ENCODE measurements at places on chromosomes 2 and 18.

DNA sequence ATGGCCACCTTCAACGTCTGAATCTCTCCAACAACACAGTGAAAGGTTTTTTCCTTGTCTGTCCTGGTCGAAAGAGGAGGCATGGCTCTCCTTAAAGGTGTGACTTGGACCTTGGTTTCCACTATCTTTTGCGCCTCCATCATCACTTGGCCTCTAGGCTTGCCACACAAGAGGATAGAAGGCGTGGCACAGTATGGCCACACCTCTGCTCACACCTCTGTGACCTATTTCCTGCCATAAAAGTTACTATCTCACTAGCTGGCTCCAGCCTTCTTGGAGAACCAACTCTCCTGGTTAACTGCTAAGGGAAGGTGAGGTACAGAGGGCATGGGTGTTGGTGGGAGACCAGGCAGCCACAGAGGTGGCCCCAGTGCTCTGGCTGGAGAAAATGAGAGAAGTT lies 165.9 kb downstream of the UXS1 start:
- DNase-seq, result no peak

DNA sequence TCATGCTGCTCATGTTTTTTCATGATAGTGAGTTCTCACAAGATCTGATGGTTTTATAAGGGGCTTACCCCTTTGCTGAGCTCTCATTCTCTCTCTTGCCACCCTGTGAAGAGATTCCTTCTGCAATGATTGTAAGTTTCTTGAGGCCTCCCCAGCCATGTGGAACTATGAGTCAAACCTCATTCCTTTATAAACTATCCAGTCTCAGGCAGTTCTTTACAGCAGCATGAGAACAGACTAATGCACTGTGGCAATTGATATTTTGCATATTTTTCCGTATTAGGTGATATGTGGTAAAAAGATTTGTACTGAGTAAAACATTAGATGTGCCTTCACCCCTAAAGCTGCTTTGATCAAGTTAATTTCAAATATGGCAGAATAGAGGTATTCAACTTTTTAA lies 48.8 kb downstream of the RAB27B start:
- no peak for DNase-seq

DNA sequence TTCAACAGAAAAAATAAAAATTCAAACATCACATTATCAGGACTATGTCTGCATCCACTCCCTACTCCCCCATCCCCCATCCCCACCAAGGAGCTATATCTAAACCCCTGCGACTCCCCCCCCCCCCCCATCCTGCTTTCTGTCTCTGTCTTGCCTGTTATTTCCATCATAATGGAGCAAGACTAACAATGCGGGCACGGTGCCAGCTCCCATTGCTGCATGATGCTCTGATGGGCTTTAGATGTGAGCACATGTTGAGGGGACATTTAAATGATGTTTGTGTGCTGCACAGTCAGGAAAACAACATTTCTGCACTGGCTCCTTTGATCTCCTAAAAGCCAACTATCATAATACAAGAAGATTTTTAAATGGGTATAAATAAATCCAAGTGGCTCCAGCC lies 644.2 kb upstream of the SETBP1 start:
- DNase-seq, result no peak

- peak; percentile 84 for DNase-seq
These were observed 32.6 kb upstream of the RND3 start for GRCh38 chr2:150520033-150520432.

DNA sequence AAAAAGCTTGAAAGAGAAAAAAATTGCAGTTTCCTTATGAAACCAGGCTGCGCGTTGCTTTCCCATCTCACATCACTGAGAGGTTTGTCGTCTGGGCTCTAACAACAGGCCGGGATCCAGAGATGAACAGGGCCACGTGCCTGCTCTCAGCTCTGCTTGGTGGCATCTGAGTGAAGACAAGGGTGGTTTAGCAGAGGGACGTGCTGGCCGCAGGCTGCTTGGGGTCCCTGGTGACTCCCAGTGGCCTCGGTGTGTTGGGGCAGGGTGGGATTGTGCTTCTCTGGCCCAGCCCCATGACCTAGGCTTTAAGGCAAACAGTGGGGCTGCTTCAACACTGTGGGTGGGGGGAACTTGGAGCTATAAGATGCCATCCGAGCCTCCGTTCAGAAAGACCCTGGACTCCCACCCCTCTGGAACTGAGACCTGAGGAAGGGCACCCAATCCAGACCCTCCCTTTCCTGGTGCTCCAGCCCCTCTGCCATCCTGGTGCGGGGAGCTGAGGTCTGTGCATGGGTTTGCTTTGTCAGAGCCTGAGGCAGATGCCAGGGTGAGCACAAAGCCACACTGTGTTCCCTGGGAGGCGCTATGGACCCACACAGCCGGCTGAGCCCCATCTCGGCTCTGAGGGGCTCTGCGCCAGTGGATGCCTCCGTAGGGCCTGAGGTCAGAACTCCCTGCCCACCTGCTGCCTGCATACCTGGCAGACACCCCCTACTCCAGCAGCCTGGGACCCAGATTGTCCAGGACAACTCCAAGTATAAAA lies 18.4 kb upstream of the HPCAL1 start:
- DNase-seq, result no peak

DNA sequence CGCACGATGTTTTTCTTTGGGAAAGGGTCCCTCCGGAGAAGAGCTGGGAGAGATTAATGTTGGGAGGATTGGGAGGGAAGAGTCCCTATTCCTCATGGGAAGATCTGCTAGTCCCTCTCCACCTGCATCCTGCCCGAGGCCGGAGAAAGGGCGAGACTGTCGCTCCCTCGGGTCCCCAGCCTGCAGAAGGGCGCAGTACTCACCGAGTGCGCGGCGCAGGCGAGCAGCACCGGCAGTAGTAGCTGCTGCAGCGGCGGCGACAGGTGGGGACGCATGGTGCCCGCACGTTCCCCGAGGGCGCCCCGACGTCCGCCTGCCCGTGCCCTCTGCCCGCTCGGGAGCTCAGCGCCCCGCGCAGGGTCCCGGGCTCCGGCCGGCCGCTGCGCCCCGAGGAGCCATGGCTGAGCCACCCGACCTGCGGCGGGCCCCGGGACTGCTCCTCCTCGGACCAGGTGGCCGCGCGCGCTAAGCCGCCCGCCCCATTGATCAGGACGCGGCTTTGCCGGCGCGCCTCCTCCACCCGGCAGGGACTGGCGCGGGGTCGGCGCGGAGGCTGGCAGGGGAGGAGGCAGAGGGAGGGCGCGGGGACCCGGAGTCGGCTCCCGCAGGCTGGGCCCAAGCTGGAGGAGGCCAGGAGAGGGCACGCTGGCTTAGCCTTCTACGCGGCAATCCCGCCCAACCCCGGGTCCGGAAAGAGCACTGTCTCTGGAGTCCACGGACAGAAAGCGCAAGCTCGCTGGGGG lies at the start of gene SCTR:
TSS of gene SCTR (minus strand) at position 532 of the 743 bp plus-strand sequence. CDS start at position 275, 257 bp downstream.
- no peak for DNase-seq

- DNase-seq, result no peak
These were observed at the start of gene DGKD for GRCh38 chr2:233353769-233354499. Gene DGKD, plus strand, starts transcription at chr2:233354494. Its CDS starts 25 bp downstream, at chr2:233354519.

DNA sequence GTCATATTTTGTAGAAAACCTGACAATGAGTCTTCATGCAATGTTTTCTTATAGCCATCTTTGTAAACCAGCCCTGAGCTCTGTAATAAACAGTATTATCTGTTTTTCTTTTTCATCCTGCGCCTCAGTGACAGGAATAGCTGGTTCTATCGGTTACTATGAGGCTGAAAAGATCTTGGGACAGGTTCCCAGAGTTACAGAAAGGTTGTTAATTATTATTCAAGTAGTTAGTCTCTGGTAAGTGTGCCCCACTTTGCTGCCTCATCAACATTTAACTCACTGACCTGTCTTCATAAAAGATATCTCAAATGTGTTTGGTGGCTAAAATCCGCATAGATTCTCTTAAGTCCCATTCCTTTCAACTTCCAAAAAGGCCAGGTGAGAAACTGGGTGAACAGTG lies 18.6 kb downstream of the ACAA2 start:
- DNase-seq, result no peak

DNA sequence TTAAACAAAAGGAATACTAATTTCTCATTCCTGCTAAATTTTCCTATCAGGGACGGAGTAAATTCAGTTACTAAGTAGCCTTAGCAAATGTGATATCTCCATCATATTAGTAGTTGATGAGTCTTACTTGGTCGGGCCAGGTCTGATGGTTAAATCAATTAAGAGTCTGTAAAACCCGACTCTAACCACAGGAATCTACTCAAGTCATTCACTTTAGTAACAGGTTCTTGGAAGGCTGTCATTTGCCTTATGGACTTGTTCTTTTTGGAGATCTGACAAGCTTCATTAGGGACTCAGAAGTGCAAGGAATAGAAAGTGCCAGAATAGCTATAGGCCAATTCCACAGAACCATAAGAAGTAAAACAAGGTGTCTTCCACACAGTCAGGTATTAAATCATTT lies 119.0 kb downstream of the GCA start:
- DNase-seq, result no peak

DNA sequence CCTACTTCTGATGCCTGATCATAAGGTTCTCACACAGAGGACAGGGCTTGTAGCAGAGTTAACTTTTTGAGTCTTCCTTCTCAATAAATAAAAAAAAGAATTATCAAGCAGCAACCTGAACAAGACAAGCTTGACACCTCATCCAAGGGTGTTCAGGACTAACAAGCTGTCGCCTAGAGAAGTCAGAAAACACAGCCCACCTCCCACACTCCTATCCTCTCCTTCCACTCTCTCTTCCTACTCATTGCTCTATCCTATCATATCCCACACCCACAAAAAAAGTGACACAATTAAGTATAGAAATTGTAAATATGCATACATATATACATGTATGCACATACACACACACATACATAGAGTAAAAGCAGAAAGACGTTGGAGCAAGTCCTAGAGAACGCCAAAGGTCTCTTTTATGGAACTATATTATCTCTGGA lies 5.4 kb downstream of the NBAS start:
- DNase-seq, result no peak

DNA sequence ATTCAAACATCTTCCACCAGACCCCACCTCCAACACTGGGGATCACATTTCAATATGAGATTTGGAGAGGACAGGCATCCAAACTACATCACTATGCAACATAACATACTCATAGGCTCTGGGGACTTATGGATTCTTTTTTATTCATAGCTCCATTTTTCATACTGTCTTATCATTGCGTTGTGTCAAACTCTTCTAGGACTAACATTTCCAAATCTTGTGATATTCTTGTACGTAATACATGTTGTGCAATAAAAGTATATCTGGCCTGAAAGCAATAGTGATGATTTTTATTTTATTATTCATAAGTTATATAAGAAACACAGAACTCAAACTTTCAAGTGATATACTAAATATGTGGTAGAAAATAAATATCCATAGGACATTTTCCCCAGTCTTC lies 60.6 kb upstream of the ACTR3 start:
- DNase-seq, result no peak

DNA sequence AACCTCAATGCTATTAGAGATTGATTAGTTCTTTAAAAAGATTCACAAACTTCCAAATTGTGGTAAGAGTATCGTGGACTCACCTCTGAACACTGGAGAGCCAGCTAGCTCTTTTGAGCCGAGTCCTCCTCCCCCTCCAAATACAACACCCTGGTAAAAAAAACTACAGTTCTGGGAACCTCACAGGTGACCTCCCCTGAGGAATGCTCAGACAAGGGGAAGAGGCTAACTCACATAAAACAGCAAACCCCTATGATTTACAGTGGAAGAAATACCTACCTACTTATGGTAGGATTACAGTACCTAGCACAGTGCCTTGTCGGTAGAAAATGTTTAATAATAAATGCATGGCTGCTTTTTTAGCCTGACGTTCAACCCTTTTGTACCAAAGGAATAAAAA lies 8.4 kb downstream of the ZNF24 start:
- DNase-seq, result no peak

DNA sequence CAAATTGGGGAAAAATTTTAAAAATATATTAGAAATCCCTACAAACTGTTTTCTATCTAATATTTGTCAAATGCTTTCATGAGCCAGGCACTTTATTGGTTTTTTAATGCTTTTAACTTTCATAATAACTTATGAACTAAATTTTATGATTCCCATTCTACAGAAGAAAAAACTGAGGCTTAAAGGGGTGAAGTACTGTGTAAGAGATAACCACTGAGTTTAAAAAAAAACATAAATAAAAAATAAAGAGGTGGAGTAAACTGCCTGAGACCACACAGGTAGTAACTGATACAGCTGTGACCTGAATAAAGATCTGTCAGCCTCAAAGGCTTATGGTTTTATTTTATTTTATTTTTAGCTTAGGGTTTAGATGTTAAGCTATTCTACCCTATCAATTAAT lies 24.7 kb downstream of the PNPT1 start:
- no peak for DNase-seq

GRCh38 chr2:195645413-195645812 lies 11.6 kb upstream of the SLC39A10 start:
- no peak for DNase-seq

DNA sequence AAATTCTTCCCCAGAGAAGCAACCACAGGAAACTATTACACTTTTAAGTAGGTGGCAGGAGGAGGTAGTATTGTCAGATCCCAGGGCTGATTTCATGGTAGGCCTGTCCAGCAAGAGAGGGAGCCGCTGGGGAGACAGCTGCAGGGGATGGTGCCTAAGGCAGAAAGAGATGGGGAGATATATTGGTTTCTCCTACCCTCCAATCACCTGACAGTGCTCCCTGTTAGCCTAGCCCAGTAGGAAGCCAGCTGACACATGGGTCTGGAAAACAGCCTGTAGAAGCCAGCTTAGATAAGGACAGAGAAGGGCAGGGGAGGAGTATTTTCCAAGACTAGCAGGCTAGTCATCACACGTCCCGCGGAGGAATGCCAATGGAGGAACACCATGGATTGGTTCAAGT lies 8.2 kb upstream of the SPOPL start:
- peak; percentile 33 for DNase-seq

DNA sequence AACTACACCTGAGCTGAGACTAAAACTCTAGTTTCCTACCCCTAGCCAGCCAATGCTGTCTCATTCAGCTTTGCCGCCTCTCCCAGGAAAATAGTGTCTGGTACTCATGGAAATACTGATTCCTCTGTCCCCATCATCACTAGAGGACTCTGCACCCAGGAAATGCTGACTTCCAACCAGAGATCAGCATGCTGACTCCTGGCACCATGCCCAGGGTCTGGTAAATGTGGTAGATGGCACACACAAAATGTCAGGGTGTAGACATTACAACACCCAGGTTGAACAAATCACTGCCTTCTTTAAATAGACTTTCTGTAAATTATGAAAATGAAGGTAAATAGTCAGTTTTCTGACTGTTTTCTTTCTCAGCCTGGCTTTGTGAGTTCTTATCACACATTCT lies 307.3 kb upstream of the CHAC2 start:
- peak; percentile 59 for DNase-seq

DNA sequence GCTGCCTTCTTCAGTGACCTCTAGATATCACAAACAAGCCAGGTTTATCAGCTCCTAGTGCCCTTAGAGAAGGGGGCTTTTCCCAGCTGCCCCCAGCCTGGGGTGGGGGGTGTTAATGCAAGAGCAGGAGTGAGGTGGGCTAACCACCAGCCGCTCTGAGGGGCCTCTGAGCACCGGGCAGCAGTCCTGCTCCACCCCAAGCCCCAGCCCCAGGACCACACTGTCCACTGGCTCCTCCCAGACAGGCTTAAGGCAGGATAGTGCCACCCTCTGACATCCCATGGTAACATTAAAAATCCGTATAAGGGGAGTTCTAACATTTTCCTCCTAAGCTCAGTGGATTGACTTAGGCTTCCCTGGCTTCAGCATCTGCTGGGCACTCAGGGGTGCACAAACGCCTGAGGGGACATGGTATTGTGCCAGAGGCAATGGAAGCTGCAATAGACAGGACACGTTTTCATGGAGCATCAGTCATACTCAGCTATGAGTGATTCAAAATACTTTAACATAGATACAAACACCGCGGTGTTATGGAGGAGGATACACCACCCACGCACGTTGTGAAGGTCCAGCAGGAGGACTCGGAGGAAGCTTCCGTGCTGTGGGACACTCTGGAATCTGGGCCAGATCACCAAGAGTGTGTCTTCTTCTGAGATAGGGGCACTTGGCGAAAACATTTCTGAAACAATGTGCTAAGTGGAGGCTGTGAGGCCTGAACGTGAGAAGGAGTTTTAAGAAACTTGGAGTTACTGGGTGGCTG lies 112.7 kb upstream of the EPC2 start:
- DNase-seq, result no peak

Data from bronchial epithelial cell (primary cell).